ENCODE measurements at places on chromosomes 6 and 20. TPM values are rescaled to one million over a fixed set of nuclear protein-coding genes. Genes with fewer than 3 reads are reported as not detected.

SLC17A1 gene
- not detected for total RNA-seq

- DNase-seq = no peak
These were observed 78.2 kb downstream of the UBE3D start for GRCh38 chr6:82987416-82987815.

- no peak for DNase-seq
These were observed 20.0 kb downstream of the PLA2G7 start for GRCh38 chr6:46715141-46715540.

DNA sequence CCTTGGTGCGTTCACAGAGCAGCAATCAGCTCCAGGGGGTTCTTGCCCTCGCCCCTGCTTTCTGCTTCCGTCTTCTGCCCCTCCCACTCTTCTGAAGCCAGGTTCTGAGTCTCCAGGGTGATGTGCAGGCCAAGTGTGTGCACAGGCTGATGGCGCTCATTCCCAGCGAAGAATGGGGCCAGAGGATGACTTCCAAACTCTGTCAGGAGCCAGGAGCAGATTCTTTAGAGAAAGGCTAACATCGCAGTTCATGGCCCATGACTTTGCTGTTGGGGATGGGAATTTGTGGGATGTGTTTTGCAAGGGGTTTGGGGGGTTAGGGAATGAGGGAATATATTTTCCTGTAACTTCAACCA is 56.1 kb upstream of the CCN6 start:
- peak; percentile 67 for DNase-seq

DNA sequence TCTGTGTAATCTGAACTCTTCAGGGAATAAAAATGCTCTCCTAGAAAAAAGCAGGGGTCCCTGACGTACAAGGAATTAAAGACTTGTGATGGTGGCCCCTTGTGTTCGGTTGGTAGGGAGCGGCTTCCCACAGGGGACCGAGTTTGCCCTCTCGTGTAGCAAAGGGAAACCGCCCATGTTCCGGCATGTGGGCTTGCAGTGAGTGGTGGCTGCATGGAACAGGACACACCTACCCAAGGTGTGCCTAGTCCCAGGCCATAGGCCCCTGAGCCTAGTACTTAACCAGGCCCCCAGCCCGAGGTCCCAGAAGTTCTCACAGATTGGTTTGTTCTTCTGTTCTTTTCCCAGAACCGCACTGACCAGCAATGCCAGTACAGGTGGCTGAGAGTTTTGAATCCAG is 15.5 kb downstream of the MYBL2 start:
- DNase-seq = no peak
